ENCODE measurements at places on chromosomes 13 and 19. TPM values are rescaled to one million over a fixed set of nuclear protein-coding genes. Genes with fewer than 3 reads are reported as not detected.

DPF1 gene
- total RNA-seq, result 51.3 TPM

SYCN gene
- not detected for total RNA-seq

ZNF211 gene
- total RNA-seq, result 26.9 TPM

IQCN gene
- 3.3 TPM for total RNA-seq

ELANE gene
- total RNA-seq, result not detected

FBXO27 gene
- total RNA-seq, result 39.2 TPM

LYPD3 gene
- total RNA-seq, result 0.71 TPM

FPR3 gene
- 0.46 TPM for total RNA-seq

NCR1 gene
- total RNA-seq, result not detected

ZNF787 gene
- total RNA-seq, result 23.1 TPM

ERICH6B gene
- 0.26 TPM for total RNA-seq

CRB3 gene
- total RNA-seq, result 0.69 TPM

MYBPC2 gene
- total RNA-seq, result not detected

RPL18A gene
- total RNA-seq, result 436 TPM

GAS6 gene
- 59.9 TPM for total RNA-seq

C19orf85 gene
- not detected for total RNA-seq

IRS2 gene
- total RNA-seq, result 60.3 TPM

MYO1F gene
- total RNA-seq, result 12.3 TPM

EDDM13 gene
- total RNA-seq, result not detected

RUBCNL gene
- 7.1 TPM for total RNA-seq

CCDC70 gene
- not detected for total RNA-seq

ZNF546 gene
- total RNA-seq, result 8.2 TPM

SPRED3 gene
- total RNA-seq, result 12.0 TPM

KANK2 gene
- total RNA-seq, result 27.5 TPM

APC2 gene
- 203 TPM for total RNA-seq

EBI3 gene
- 3.9 TPM for total RNA-seq

NCAN gene
- total RNA-seq, result 113 TPM

ZNF470 gene
- total RNA-seq, result 14.4 TPM

ZGLP1 gene
- total RNA-seq, result 14.9 TPM

GSX1 gene
- total RNA-seq, result not detected

NFKBIB gene
- total RNA-seq, result 24.1 TPM

PHLDB3 gene
- 7.4 TPM for total RNA-seq

LIM2 gene
- total RNA-seq, result not detected
